ENCODE measurements at places on chromosomes 4 and X.

GRCh38 chr4:150679765-150680343, 97.9 kb downstream of the MAB21L2 start:
- DNase-seq: peak; percentile 52

GRCh38 chrX:134533952-134534351, 74.0 kb downstream of the HPRT1 start:
- no peak for DNase-seq

GRCh38 chr4:124449881-124450280, 262.7 kb downstream of the ANKRD50 start:
- DNase-seq: no peak

- DNase-seq: no peak
Observed at GRCh38 chr4:150096625-150097024, 18.4 kb downstream of the DCLK2 start.

DNA sequence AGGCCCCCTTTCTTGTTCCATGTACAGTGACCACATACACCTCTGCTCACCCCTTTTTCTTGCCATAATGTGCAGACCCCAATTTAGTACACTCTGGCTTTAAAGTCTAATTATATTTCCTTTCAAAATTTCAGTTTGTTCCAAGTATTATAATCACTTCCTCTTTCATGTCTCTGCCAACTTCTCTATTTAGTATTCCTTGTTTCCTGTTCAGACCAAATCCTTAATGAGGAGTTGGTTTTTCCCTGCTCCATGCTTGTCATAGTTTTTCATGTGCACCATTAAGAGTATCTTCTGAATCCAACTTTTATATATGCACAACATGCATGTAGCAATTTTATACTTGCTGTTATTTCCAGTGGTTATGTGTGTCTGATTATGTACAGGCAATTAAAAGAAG, 32.3 kb downstream of the USP53 start:
- no peak for DNase-seq

DNA sequence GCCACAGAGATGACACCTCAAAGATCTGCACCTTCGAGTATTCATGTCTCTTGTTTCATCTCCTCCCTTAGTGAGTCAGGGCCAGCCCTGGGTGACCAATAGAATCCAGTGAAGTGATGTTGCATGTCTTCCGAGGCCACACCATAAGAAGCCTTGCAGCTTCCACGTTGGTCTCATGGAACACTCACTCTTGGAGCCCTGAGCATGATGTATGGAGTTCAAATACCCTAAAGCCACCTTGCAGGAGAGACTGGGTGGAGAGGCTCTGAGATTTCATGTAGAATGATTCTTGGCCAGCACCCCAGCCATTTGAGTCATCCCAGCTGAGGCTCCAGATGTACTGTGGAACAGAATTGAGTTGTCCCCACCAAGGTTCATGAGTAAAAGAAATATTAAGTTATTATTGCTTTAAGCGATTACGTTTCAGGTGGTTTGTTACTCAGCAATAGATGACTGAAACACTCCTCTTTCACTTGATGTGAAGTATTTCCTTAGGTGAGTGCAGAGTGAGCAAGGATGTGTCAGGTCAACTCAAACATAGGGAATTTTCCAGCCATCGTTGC, 5.0 kb upstream of the RP2 start:
- DNase-seq: peak; percentile 59

GRCh38 chr4:87391576-87392054, 627 bp upstream of the HSD17B11 start:
- DNase-seq: no peak

GRCh38 chrX:140983730-140984129, 18.7 kb upstream of the SPANXB1 start:
- no peak for DNase-seq

DNA sequence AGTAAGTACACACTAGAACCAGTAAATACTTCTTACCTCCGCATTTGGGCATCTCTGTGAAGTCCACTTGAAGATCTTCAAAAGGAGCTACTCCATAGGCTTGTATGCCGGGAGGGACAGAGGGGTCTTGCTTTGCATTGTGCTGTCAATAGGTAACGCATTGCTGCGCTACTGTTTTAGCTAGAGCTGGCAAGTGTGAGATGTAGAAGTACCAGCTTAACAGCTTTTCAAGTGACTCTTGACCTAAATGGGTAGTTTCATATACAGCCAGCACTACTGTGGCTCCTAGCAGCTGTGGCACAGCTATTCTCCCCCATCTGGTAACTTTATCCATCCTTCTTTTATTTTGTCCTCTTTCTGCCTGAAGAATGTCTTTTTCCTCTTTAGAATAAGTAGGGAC, 205.3 kb upstream of the KLF8 start:
- no peak for DNase-seq
